ENCODE measurements at places on chromosomes 16 and 17.
A peak's percentile ranks its signal among the peaks of the same experiment; 100 is the strongest.

- peak; percentile 63 for DNase-seq
Observed at GRCh38 chr17:10737168-10737622, 7.4 kb upstream of the TMEM220 start.

GRCh38 chr16:4612474-4612931 is 2.2 kb downstream of the UBALD1 start:
- DNase-seq = no peak

GRCh38 chr17:76207275-76208059 is 32.8 kb downstream of the RNF157 start:
- no peak for DNase-seq

DNA sequence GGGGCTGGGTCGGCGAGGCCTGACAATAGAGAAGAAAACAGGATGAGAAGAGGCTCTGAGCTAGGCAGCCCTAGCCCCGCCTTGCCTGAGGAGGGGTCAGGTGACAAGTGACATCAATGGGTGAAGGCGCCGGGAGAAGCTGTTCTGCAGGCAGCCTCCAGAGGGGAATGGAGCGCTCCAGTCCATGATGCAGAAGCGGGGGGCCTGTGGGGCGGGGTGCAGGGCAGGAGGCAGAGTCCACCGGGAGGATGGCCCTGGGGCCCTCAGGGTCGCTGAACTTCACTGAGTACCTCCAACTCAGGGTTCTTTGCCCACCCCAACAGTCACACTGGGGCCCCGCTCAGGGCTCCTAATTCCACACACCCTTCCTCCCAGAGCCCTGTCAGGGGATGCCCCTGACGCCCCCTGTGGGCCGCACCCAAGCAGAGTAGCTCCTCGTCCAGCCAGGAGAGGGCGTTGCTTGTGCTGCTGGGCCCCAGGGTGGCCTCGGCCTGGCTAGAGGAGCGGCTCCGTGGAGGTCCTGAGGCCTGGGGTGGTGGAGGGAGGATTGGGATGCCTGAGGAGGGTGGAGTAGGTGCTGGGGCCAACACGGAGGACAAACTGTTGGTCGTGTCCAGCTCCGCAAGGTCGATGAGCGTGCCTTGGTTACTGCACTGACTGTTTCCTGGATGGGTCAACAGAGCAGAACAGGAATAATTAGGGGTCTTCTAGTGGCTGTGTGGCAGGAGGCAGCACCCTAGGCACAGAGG is 20.8 kb downstream of the GGA3 start:
- DNase-seq = peak; percentile 47

- no peak for DNase-seq
Observed at GRCh38 chr16:49788572-49788971, 67.3 kb downstream of the ZNF423 start.

DNA sequence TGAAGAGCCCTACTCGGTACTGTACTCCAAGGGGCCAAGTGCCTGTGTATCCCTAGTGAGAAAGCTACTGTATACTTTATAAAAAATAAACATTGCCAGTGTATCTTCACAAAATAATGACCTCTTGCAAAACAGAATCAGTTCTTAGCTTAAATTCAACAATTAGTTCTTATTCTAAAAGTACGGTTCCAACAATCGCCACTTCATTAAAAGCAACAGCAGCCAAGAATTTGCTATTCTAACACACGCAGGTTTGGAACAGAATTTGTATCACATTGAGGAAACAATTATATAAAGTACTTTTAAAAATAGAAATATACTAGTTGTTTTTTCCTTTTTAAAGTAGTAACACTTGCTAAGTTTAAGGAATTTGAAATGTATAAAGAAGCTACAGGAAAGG is 48.5 kb downstream of the CEP95 start:
- DNase-seq = no peak

DNA sequence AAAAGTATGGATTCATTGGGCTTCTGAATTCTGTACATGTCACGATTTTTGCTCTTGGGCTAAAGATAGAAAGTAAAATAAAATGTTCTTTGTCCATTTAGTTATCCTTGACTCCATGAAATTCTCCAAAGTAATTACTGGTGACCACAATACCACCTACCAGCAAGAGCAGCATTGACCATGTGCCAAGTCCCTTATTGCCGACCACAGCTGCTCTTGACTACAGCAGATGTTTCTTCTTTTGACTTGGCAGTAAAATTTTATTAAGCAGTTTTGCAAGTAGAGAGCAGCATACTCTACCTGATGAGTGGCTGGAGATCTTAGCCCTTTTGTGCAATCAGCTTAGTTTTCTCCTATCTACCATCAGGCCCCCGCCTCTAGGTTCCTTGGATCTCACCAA is 152.2 kb upstream of the TBX2 start:
- peak; percentile 50 for DNase-seq

All from fibroblast of skin of back (primary cell).